ENCODE measurements at places on chromosomes 3 and 15.

DNA sequence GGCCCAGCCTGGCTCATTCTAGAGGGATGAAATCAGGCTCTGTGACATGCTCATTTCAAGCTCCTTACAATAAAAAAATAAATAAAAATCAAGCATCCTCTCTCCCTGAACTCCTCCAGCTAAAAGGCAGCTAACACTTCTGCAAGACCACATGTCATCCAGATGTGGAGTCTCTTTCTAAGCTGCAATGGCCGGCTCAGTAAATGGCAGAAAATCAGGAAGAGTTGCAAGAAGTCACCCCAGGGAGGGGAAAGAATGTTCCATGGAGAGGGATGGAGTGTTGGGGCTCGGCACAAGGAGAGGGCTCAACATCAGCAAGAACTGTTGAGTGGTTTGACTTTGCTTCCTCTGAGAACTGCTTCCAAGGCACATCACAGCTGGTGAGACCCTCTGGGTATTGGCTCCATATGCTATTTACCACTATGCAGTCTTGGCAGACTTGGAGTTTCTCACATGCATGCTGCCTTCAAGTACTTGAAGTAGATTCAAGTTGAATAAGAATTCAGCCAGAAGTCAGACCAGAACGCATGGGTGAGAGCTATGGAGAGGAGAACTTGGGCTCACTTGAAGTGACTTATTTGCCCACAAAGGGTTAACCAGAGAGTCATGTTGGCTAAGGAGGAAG is 689.0 kb downstream of the NTRK3 start:
- DNase-seq: no peak

GRCh38 chr3:33758864-33759263 is 39.6 kb upstream of the PDCD6IP start:
- no peak for DNase-seq

GRCh38 chr15:63155486-63155885 is 1.8 kb downstream of the RPS27L start:
- no peak for DNase-seq

GRCh38 chr15:60004009-60004845 is at the start of gene FOXB1:
FOXB1 (plus strand) TSS chr15:60004311; CDS start chr15:60004964, 653 bp downstream.
- no peak for DNase-seq

- DNase-seq: no peak
Observed at GRCh38 chr15:41930867-41931222, 37.0 kb upstream of the SPTBN5 start.

- no peak for DNase-seq
Observed at GRCh38 chr15:62957130-62957529, 85.4 kb upstream of the TPM1 start.

DNA sequence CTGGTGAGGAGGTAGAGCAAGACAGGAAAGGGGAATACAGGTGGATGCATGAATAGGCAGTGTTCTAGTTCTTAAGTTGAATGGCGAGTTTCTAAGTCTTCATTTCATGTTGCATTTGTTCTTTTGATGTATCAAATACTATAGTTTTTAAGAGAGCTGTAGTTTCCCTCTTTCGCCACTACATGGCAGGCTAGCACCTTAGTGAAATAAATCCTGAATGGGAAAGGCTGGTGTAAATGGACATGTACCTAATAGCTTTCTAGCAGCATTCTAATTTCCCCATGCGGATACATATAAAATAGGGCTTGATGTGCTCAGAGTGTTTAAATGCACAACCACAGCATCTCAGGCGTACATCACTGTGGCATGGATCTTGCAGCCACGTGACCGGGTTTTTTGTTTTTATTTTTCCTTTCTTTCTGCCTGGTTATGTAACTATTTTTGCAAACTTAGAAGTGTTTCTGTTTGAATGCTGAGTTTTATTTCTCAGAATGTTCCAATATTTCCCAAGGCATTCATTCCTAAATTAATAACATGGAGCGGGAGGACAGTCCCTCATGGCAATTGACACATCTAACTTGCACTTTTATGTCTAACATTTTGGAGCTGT is 23.5 kb upstream of the CLN6 start:
- no peak for DNase-seq

All from GOT3 (cell line).